Hematopoietic multipotent progenitor cell treated with erythropoietin and hydrocortisone succinate and interleukin-3 and kit ligand, for 8 days (in vitro differentiated cells): ENCODE measurements at places on chromosomes 6 and 20.

GRCh38 chr6:43172104-43173007, 1.3 kb downstream of the SRF start:
- DNase-seq = no peak

GRCh38 chr6:33989016-33989854, 156.7 kb downstream of the GRM4 start:
- no peak for DNase-seq

GRCh38 chr6:35602133-35602946, 86.4 kb downstream of the FKBP5 start:
- DNase-seq = no peak

GRCh38 chr6:548517-548916, 108.4 kb downstream of the HUS1B start:
- DNase-seq = no peak

DNA sequence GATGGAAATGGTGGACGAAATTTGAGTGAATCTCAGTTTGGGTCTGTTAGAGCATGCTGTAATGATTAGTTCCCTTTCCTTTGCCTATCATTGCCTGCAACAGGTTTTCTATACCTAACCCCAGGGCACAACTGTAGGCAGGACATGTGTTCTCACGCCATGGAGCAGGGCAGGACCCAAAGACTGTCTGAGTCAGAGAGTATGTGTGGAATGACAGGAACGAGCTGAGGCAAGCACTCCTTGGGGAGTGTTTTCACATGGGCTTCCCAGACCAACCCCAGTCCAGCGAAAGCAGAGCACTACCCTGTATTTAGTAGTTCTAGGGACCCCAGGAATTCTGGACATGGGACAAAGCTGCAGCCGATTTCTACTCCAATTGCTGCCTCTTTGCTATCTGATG, 234.2 kb downstream of the HACE1 start:
- DNase-seq = no peak

DNA sequence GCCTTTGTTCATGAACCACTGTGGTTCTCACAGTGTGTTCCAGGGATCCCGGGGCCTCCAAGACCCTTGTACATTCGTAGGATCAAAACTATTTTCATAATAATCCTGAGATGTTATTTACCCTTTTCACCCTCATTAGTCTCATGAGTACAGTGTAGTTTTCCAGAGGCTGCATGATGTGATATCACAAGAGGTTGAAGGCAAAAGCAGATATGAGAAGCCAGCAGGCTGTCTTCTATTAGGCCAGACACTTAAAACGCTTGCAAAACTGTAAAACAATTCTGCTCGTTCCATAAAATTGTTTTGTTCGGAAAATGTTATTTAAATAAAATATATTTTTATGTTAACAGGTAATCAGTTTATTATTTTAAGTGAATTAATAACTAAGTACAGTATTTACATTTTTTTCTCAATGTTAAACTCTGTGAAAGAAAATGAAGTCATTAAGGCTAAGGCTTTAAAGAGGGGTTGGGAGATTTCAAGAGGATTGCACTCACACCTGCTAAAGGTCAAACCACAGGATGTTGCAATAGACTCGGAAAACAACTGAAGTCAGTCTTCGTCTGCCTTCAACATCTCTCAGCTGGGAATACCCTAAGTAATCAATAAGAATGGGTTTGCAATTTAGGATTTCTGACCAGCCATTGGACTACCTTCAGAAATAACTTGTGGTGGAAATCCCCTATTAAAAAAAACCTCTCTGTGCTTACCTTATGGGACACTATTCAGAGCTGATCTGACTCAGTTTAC, 474.2 kb downstream of the KIF16B start:
- no peak for DNase-seq

DNA sequence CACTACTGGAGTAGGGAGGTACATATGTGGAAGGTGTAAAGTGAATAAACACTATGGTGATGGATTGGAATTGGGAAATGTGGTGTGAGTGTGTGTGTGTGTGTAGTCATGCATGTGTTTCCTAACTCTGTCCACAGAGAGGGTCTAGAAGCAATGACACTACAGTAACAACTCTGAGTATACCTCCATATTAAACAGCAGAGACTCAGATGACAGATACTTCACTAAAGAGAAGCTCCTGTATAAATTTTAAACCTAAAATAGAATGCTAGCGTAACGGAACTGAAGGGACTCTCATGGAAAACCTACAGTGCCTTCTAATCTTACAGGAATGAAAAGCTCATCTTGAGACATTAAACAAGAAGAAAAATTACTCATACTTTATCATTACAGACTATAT, 150.5 kb downstream of the SLC16A10 start:
- no peak for DNase-seq

- DNase-seq = peak; percentile 74
These were observed 14.7 kb upstream of the PXDC1 start for GRCh38 chr6:3766214-3766613.

- no peak for DNase-seq
These were observed 17.7 kb upstream of the MTG2 start for GRCh38 chr20:62164879-62165761.
